ENCODE measurements at places on chromosomes 6 and 20. TPM values are rescaled to one million over a fixed set of nuclear protein-coding genes. Genes with fewer than 3 reads are reported as not detected.

GRCh38 chr6:161772176-161772575 is 498.3 kb upstream of the AGPAT4 start:
- H3K27me3 ChIP-seq = no peaks in the 10 kb centered on the region
- no peak overlapping the region for H3K27ac ChIP-seq
- no peaks in the 10 kb centered on the region for H3K4me1 ChIP-seq
- H3K36me3 ChIP-seq = no peaks in the 10 kb centered on the region
- H3K4me3 ChIP-seq = no peak overlapping the region
- no peak for DNase-seq

The CTAGE9 gene
- not detected for total RNA-seq

- H3K4me3 ChIP-seq = no peak overlapping the region
- H3K36me3 ChIP-seq = no peaks in the 10 kb centered on the region
- H3K27ac ChIP-seq = no peak overlapping the region
- H3K4me1 ChIP-seq = no peaks in the 10 kb centered on the region
- DNase-seq = no peak
Observed at GRCh38 chr6:169849396-169849795, 98.0 kb downstream of the ERMARD start.

The HSPA1L gene
- 2.6 TPM for total RNA-seq

DNA sequence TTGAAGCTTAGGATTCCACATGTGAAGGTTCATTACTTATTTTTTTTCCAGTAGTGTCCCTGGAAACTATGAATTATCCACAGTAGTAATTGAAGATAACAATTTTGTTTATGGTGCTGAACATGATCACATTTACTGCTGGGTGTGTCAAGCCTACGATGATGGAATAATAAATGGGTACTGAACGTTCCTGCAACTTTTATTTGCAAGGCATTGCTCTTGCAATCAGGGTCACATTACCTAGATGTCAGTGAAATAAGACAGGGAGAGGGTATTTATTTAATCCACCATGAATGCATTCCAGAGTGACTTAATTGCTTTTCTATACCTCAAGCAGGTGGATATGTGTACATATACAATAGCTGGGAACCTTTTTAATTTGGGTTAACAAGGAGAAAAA is 27.0 kb upstream of the MLIP start:
- H3K27me3 ChIP-seq = no peaks in the 10 kb centered on the region
- DNase-seq = no peak
- no peak overlapping the region for H3K4me3 ChIP-seq
- no peaks in the 10 kb centered on the region for H3K36me3 ChIP-seq
- no peak overlapping the region for H3K27ac ChIP-seq
- no peaks in the 10 kb centered on the region for H3K4me1 ChIP-seq

GRCh38 chr6:82690283-82690682 is 326.7 kb downstream of the TPBG start:
- no peaks in the 10 kb centered on the region for H3K27me3 ChIP-seq
- H3K36me3 ChIP-seq = no peaks in the 10 kb centered on the region
- no peak overlapping the region for H3K27ac ChIP-seq
- H3K4me3 ChIP-seq = no peak overlapping the region

DNA sequence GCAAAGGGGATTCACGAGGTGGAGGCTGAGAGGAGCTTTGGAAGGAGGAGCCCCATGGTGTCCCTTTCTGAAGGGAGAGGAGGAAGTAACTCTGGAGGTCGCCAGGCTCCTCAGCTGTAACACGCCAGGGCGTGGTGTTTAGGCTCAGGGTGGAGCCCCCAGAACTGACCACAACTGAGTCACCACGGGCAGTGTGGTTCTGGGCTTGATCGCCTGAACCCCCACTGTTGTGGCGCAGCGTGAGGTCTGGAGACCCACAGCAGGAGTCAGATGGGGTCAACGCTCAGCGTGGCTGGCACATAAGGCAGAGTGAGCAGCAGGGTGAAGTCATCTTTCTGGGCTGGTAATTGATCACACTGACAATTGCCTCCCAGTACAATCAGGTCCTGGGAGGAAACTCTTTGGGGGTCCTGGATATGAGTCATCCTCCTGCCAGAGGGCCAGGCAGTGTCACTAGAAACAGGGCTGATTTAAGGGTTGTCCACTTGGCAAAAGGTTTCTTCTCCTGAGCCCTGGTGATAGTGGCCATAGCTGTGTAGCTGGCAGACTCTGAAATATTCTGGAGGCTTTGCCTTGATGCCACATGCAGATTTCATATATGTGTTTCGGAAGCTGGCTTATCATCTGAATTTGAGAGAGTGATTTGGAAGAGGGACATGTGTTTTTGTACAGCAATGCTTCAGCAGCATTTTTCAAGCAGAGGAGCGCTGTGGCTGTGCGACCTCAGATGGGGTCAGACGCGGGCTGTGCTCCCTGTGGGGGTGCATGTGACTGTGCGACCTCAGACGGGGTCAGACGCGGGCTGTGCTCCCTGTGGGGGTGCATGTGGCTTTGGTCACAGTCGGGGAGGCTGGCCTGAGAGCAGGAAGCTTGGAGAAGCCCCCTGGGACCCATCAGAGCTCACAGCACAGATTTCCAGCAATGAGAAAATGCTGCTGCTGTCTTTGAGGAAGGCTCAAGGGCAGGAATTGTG is 50.0 kb downstream of the SYNJ2 start:
- peaks cover 29% of the 10 kb centered on the region for H3K4me1 ChIP-seq
- H3K27me3 ChIP-seq = no peaks in the 10 kb centered on the region
- DNase-seq = peak; percentile 81
- H3K4me3 ChIP-seq = no peak overlapping the region
- peaks cover 14% of the 10 kb centered on the region for H3K36me3 ChIP-seq

DNA sequence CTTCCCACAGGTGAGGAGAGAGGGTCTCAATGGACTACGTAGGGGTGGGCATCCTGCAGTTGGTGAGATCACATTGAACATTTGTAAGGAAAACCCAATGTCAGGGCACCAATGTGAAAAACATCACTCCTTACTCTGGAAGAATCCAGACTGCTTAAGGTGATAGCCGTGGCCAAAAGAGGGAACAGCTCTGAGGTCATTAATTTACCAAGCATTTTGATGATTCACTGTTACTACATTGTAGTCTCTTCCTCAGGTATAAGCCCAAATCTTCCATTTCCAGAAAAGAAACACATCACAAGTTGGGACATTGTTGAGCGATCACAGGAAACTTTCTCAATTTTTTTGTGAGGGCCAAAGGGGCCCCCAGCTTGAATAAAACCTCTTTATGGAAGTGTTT is 61.1 kb upstream of the SPTLC3 start:
- no peak overlapping the region for H3K4me3 ChIP-seq
- H3K27me3 ChIP-seq = no peaks in the 10 kb centered on the region
- no peaks in the 10 kb centered on the region for H3K36me3 ChIP-seq
- DNase-seq = no peak
- no peaks in the 10 kb centered on the region for H3K4me1 ChIP-seq
- H3K27ac ChIP-seq = no peak overlapping the region

The OSTM1 gene
- total RNA-seq = 13.7 TPM

The PARD6B gene
- total RNA-seq = 80.3 TPM

- DNase-seq = no peak
- no peaks in the 10 kb centered on the region for H3K4me1 ChIP-seq
- no peaks in the 10 kb centered on the region for H3K27me3 ChIP-seq
- no peak overlapping the region for H3K27ac ChIP-seq
- no peaks in the 10 kb centered on the region for H3K36me3 ChIP-seq
Observed at GRCh38 chr6:55058682-55059081, 115.6 kb upstream of the HCRTR2 start.

DNA sequence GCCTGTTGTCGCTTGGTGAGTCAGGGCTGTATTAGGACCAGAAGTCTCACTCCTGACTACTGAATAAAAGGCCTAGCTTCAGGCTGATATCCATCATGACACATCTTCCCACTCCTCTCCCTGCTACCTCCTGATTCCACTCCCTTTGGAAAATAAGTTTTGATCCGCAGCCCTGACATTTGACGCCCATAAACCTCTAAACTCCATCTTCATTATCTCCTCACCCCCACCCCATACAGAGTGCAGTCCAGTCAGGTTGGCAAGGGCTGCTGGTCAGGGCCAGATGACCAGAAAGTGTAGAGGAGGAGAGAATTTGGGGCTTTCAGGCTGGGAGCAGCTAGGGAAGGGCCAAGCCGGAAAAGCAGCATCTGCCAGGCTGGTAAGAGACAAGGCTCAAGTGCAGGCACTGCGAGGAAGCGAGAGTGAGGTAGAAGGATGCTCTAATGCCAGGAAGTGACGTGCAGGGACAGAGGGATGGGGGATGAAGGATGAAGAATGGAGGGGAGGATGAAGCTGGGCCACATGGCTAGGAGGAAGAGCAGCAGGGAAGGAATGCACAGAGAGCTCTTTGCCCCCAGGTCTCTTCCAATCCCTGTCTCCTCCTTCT is 1.2 kb downstream of the GGT7 start:
- H3K4me1 ChIP-seq = peaks cover 17% of the 10 kb centered on the region
- no peak overlapping the region for H3K4me3 ChIP-seq
- no peak for DNase-seq
- H3K27me3 ChIP-seq = no peaks in the 10 kb centered on the region

The SLC22A23 gene
- 13.5 TPM for total RNA-seq

The PRR18 gene
- total RNA-seq = not detected

DNA sequence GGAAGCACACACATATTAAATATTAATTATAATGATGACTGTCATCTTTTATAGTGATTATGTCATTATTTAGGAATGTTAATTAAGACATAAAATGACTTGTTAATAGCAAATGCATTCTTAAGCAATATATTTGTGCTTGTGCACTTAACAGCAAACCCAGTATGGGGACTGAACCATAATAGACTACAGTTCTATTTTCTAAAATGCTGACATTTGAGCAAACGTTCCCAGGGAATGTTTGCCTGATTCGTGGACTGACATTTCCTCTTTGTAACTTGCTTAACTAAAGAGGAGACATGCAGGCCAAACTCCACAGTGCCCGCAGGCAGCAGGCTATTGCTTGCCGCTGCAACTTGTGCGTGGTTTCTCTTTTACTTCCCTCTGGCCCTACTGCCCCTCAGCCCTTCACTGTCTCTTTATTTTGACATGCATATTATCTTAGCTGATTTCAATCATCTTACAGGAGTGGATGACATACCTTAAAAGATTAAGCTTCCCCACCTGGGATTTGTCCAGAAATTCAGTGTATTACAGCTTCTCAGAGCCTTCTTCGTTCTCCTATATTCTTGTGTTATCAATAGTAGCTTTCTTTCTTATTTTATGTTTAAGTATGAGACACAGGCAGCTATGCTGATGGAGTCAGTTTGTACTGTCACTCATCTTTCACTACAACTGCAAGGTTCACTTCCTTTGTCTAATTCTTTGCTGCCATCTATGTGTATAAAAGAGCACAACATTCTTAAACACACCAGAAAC is 141.5 kb downstream of the GMDS start:
- H3K27me3 ChIP-seq = no peaks in the 10 kb centered on the region
- no peaks in the 10 kb centered on the region for H3K4me1 ChIP-seq
- H3K27ac ChIP-seq = no peak overlapping the region
- DNase-seq = peak; percentile 3

GRCh38 chr6:47716207-47716606 is 17.8 kb downstream of the ADGRF4 start:
- H3K4me3 ChIP-seq = no peak overlapping the region
- no peak for DNase-seq
- H3K36me3 ChIP-seq = peaks cover 6% of the 10 kb centered on the region
- H3K27me3 ChIP-seq = no peaks in the 10 kb centered on the region

- no peak overlapping the region for H3K27ac ChIP-seq
- H3K36me3 ChIP-seq = no peaks in the 10 kb centered on the region
- no peak overlapping the region for H3K4me3 ChIP-seq
- no peaks in the 10 kb centered on the region for H3K27me3 ChIP-seq
- no peak for DNase-seq
Observed at GRCh38 chr20:17543531-17544131, 12.5 kb upstream of the BFSP1 start.

GRCh38 chr6:135796643-135797305 is 54.7 kb upstream of the PDE7B start:
- no peaks in the 10 kb centered on the region for H3K27me3 ChIP-seq
- H3K4me1 ChIP-seq = no peaks in the 10 kb centered on the region
- no peak overlapping the region for H3K4me3 ChIP-seq
- H3K36me3 ChIP-seq = no peaks in the 10 kb centered on the region
- no peak overlapping the region for H3K27ac ChIP-seq
- DNase-seq = no peak

GRCh38 chr20:54044156-54044555 is 26.2 kb downstream of the BCAS1 start:
- no peak overlapping the region for H3K27ac ChIP-seq
- H3K36me3 ChIP-seq = no peaks in the 10 kb centered on the region
- no peak overlapping the region for H3K4me3 ChIP-seq
- peaks cover 5% of the 10 kb centered on the region for H3K4me1 ChIP-seq
- no peaks in the 10 kb centered on the region for H3K27me3 ChIP-seq

The PAK5 gene
- not detected for total RNA-seq

DNA sequence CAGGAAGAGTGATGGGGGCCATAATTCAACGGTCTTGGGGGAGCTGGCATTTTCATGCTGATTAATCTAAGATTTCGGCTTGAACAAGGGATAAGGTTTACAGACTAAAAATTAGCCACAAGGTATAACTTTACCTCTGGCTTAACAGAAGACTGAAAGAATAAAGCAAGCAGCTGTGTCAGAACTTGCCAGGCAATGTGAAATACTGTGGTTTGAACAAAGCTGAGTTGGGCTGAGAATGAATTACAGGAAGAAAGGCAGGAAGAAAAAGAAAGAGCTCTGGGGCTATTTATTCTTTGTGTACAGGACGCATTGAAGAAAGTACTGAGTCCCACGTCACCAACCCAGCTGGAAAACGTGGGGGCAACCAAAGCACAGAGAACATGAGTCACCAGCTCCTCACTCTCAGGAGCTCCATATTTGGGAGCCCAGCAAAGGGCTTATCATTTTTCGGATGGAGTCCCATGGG is 121.5 kb upstream of the NEDD9 start:
- no peaks in the 10 kb centered on the region for H3K36me3 ChIP-seq
- no peaks in the 10 kb centered on the region for H3K27me3 ChIP-seq
- no peak for DNase-seq
- H3K27ac ChIP-seq = no peak overlapping the region

The PTCRA gene
- total RNA-seq = not detected

DNA sequence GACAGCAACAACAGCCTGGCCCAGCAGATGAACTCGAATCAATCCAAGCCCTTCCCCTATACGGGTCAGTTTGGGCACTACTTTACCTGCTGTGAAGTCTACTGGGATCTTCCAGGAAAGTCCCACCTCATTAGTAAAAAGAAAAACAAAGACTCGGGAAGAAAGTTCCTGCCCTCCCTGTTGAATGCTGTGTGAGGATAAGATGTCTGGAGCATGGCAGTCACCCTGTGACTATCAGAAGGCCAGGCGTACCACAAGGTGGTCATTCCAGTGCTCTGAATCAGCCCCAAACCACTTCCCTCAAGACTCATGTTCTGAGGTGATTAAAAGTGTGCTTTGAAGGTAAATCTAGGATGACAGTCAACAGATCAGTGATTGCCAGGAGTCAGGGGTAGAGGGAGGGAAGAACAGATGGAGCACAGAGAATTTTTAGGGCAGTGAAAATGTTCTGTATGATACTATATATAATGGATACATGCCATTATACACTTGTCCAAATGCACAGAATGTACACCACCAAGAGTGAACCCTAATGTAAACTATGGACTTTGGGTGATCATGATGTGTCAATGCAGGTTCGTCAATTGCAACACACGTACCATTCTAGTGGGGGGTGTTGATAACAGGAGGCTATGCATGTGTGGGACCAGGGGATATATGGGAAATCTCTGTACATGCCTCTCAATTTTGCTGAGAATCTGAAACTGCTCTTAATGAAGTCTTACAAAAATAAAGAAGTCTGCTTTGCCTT is 14.7 kb downstream of the FKBP1A start:
- H3K4me1 ChIP-seq = peaks cover 31% of the 10 kb centered on the region
- H3K27me3 ChIP-seq = no peaks in the 10 kb centered on the region
- H3K4me3 ChIP-seq = no peak overlapping the region
- peaks cover 27% of the 10 kb centered on the region for H3K36me3 ChIP-seq
- peak; percentile 72 for DNase-seq
- H3K27ac ChIP-seq = peak overlapping the region; percentile 51
